NCI-H1436 (cell line): ENCODE measurements at places on chromosomes 2 and 18.

- no peak for DNase-seq
Measured at GRCh38 chr2:145845207-145845894, 1325.4 kb upstream of the ZEB2 start.

DNA sequence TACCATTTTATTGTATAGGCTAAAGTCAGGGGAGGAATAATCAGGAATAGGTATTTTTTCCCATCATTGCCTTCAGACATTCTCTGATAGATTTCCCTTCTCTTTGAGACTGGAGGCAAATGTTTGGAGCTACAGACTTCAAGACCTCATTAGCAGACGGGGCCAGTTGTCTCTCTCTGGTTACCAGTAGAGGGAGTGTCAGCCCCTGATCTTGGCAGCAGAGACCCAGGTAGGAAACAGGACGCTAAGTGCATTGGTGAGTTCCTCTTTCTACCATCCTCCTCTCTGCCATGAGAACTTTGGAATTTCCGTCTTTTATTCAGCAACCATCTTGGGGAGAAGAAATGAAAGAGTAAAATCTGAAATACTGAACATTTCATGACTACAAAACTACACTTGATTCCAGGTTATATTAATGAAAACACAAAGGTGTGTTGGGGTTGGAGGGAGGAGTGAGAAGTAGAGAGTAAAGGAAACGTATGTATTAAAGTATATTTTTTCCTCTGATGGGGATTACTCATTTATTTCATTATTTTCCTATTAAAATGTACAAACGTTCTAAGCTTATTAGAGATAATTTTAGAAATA, 186.2 kb upstream of the GCFC2 start:
- DNase-seq, result peak; percentile 36

GRCh38 chr2:224669449-224669848, 46.7 kb downstream of the CCDC195 start:
- no peak for DNase-seq

DNA sequence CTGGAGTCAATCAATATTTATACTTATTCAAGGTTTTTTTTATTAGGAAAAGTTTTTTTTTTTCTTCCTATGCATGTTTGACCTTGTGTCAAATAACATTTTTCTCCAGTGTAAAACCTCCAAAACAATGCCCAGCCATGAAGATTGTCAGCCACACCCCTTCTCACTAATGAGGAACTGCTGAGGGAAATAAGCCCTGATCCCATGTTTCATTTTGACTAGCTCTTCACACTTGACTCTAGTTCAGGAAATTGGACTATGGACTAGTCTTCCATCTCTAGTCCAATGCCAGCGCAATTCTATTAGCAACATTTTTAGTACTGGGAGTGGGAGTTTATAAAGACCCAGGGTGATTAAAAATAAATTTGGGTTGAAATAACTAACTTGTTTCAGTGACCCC, 275.6 kb upstream of the CXCR4 start:
- no peak for DNase-seq

GRCh38 chr2:15271941-15272542, 289.1 kb downstream of the NBAS start:
- no peak for DNase-seq
